NCI-H2171 treated with DMSO at 0.1 percent for 48 hours (cell line): ENCODE measurements at places on chromosomes 5 and 9.

DNA sequence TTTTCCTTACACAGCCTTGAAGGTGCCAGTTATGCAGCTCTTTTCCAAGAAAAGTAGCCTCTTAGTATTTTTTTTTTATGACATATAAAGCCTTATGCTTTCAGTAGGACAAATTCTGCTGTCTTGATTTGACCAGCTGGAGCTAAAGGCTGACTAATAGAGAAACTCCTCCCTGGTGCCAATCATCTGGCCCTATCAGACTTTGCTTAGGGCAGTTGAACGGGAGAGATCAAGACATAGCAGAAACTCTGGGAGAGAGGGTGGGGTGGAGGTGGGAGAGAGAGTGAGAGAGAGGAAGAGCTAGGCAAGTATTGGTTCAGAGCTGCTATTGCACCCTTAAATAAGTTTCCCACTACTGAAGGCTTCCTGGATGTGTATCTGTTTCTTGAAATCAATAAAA, 100.2 kb downstream of the SEC61B start:
- no peak for DNase-seq

DNA sequence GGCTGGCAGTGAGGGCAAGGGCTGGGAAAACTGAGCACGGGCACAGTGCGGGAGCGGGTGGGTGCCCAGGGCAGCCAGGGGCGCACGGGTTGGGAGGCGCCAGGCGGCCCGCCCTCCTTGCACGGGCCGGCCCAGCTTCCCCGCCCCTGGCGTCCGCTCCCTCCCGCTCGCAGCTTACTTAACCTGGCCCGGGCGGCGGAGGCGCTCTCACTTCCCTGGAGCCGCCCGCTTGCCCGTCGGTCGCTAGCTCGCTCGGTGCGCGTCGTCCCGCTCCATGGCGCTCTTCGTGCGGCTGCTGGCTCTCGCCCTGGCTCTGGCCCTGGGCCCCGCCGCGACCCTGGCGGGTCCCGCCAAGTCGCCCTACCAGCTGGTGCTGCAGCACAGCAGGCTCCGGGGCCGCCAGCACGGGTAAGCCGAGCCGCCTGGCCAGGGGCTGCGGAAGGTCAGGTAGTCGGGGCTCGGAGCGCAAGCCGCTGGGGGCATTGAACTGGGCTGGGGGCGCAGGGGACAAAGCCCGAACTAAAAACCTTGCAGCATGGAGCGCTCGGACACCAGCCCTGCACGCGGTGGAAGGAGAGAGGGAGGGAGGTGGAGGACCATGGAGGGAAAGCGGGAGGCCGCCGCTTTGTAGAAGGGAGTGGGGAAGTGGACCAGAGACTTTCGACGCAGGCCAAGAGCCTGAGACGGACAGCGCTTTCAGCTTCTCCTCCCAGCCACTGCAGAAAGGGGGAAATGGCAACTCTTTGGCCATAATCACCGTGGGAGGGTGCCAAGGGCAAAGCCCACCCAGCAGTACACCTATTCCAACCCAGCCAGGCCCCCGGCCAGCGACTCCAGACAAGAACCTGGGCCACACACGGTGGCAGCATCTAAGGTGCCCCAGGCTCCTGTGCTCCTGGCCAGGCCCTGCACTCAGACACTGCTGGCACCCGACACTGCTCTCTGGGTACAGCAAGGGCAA, at the start of gene TGFBI:
TGFBI (plus strand) TSS at position 207 of the 961 bp plus-strand sequence; CDS start at position 275, 68 bp downstream.
- DNase-seq: no peak

- no peak for DNase-seq
Observed at GRCh38 chr5:76638479-76638878, 15.3 kb upstream of the F2RL2 start.

- no peak for DNase-seq
Observed at GRCh38 chr5:132480546-132480892, 10.1 kb downstream of the IRF1 start.

GRCh38 chr5:140996060-140996459, 29.8 kb downstream of the PCDHAC2 start:
- DNase-seq: peak; percentile 43
